ENCODE measurements at places on chromosomes 6 and 20.
A peak's percentile ranks its signal among the peaks of the same experiment; 100 is the strongest.

DNA sequence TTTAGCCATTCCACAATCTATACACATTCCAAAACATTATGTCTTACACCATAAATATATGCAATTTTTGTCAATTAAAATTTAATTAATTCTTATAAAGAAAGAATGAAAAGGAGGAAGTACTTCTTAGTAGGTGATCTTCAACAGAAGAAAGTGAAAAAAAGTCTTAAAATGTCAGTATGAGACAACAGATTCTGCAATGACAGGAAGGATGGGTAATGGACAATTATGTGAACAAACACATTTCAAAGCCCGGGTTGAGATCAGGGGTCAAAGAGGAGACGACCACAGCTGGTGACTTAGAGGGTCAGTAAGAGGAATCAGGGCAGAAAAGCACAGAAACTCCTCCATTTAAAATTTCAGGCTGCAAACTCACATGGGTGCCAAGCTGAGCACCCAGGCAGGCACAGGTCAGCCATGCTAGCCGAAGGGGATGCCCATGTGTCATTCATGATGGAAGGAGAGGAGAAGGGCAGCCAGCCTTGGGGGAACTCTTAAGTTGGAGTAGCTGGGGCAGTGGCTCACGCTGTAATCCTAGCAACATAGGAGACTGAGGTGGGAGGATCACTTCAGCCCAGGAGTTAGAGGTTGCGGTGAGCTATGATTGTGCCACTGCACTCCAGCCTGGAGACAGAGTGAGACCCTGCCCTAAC, 11.0 kb downstream of the VSX1 start:
- DNase-seq = peak; percentile 14

DNA sequence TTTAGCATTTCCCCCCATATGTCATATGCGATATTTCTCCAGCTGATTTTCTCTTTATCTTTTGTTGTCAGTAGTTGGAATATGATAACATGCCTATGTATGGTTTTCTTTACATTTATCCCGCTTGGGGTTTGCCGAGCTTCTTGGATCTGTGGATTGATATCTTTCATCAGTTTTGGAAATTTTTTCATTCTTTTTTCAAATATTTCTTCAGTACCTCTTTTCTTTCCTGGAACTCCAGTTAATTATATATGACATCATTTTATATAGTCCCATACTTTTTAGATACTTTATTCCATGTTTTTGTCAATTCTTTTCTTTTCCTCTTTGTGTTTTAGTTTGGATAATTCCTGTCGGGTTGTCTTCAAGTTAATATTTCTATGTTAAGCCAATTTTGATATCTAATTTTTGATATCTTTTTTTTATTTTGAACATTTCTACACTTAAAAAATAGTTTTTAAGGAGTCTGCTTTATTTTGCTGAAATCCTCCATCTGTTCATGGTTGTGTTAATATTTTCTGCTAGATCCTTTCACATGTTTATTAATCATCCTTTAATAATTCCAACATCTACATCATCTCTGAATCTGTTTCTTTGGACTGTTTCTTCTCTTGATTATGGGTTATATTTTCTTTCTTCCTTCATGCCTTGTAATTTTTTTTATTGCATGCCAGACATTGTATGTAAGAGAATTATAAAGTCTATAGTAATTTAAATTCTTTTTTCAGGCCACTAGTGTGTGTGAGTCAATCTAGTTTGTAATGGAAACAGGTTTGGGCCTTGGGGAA, 9.5 kb downstream of the ZDHHC14 start:
- no peak for DNase-seq

- DNase-seq = no peak
Observed at GRCh38 chr6:20441921-20442320, 40.2 kb downstream of the E2F3 start.

DNA sequence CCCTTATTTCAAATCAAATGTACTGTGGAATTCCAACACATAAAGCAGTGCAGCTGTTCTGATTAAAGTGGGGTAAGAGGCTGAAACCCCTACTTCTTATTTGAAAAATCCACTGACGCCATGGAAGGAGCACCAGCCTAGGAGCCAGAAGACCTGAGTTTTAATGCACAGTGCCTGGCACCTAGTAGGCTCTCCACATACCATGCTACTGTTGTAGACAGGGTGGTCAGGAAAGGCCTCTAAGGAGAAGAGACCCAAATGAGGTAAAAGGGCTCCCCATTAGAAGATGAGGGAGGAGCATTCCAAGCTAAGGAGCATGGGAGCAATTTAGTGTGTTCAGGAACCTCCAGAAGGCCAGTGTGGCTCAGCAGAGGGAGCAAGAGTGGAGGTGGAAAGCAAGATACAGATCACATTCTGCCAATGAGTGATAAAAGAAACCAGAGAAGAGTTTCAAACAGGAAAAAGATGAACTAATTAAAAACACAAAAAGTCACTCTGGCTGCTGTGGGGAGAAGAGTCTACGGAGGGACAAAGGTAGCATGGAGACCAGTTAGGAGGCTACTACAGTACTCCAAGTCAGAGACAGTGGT, 11.8 kb upstream of the ZNF76 start:
- no peak for DNase-seq

DNA sequence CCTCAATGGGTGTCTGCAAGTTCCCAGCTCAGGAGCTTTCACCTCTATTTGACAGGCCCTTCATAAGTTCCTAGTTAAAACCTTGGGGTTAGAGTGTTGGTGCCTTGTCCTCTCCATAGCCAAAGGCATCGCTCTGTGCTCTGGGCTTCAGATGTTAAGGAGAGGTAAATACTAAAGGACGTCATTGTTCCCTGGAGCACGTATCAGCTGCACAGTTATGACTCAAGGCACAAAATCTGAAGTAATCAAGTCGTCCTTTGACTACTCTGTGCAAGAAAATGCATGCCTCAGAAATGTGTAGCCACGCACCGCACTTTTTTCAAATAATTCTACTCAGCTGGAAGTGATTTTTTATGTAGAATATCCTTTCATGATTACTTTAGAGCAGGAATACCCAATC, 240.8 kb upstream of the QKI start:
- no peak for DNase-seq

GRCh38 chr6:110067837-110068591, 89.9 kb downstream of the GPR6 start:
- DNase-seq = no peak

GRCh38 chr6:36127462-36128016, 2.8 kb upstream of the MAPK13 start:
- peak; percentile 25 for DNase-seq

- peak; percentile 24 for DNase-seq
Observed at GRCh38 chr20:44039147-44039546, 124.5 kb downstream of the TOX2 start.

- no peak for DNase-seq
Observed at GRCh38 chr6:57064809-57065208, 18.3 kb downstream of the KIAA1586 start.

GRCh38 chr6:25942561-25943147, 12.2 kb upstream of the SLC17A2 start:
- DNase-seq = no peak

- DNase-seq = no peak
Observed at GRCh38 chr6:86848986-86849385, 88.3 kb upstream of the HTR1E start.

- DNase-seq = no peak
Observed at GRCh38 chr6:25921525-25922203, 8.8 kb downstream of the SLC17A2 start.

DNA sequence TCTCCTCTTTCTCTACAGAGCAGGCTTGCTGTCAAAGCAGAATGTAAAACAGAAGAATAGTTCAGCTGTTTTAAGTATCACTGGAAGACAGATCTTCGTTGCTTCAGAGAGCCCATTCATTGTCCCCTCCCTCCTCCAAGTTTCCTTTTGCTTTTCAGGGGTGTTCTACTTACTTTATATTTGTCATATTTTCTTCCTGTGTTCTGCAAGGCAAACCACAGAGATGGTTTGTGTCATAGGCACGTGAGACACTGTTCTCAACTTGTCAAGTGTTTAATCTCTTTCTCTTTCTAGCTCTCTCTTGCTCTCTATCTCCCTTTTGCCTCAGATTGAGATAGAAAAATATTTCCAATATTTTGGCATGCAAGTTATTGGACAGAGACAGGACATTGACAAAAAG, 228.9 kb upstream of the DEFB112 start:
- DNase-seq = no peak

GRCh38 chr6:55994531-55994930, 119.1 kb upstream of the BMP5 start:
- no peak for DNase-seq

GRCh38 chr6:154996841-154997311, 1.8 kb downstream of the TIAM2 start:
- DNase-seq = no peak

All from activated T-cell treated with anti-CD3 and anti-CD28 coated beads, Interleukin-2, amount 50 U/mL, for 24 hours (primary cell).